Fibroblast of skin of abdomen (primary cell): ENCODE measurements at places on chromosomes 6 and 20.
A peak's percentile ranks its signal among the peaks of the same experiment; 100 is the strongest.

DNA sequence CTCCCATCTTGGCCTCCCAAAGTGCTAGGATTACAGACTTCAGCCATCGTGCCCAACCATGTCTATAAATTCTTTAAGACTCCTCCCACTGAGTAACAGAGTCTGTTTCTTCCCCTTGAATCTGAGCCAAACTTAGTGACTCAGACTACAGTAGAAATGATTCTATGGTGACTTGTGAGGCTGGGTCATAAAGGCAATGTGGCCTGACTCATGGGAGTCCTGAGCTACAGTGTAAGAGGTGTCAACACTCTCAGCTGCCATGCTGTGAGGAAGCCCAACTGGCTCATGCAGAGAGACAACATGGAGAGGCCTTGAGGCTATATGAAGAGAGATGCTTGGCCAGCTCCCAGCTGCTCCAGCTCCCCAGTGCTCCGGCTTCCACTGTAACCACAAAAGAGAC lies 5.2 kb upstream of the NRSN2 start:
- peak; percentile 81 for DNase-seq

- no peak for DNase-seq
These were observed 59.3 kb upstream of the SCAF8 start for GRCh38 chr6:154673919-154674318.

- DNase-seq: no peak
These were observed 77.9 kb downstream of the ZNF217 start for GRCh38 chr20:53515749-53516148.

DNA sequence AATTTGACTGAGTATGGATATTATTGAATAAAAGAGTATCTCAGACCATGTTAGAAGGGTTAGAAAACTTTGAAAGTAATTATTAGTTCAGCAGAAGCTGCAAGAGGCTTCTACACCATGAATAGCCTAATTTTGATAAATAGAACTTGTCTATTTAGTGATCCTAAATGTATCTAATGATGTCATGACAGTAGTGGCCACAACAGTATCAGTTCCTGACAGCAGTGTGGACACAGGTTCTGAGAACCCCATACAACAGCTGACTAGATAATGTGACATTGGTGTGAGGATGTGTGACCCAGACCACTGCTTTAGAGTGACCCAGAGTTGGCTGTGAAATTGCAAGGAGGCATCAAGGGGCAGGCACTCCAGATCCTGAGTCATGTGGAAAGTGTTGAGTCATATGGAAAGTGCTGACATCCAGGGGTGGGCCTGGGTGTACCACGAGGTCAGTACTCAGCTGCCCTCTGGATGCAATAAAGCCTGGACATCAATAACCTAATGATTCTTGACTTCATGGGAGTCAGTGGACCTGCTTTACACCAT lies 754.7 kb downstream of the DHX35 start:
- peak; percentile 42 for DNase-seq

- DNase-seq: no peak
These were observed 210.2 kb upstream of the CITED2 start for GRCh38 chr6:139584599-139584998.
